ENCODE measurements at places on chromosomes 1 and 21. TPM values are rescaled to one million over a fixed set of nuclear protein-coding genes. Genes with fewer than 3 reads are reported as not detected.

The RGSL1 gene
- polyA plus RNA-seq = not detected

The CYYR1 gene
- polyA plus RNA-seq = not detected

- no peak overlapping the region for H3K4me3 ChIP-seq
- H3K4me1 ChIP-seq = no peaks in the 10 kb centered on the region
- no peak overlapping the region for H3K27ac ChIP-seq
- no peak for DNase-seq
- no peaks in the 10 kb centered on the region for H3K36me3 ChIP-seq
- no peaks in the 10 kb centered on the region for H3K27me3 ChIP-seq
These were observed 218.1 kb upstream of the FAM78B start for GRCh38 chr1:166384948-166385347.

DNA sequence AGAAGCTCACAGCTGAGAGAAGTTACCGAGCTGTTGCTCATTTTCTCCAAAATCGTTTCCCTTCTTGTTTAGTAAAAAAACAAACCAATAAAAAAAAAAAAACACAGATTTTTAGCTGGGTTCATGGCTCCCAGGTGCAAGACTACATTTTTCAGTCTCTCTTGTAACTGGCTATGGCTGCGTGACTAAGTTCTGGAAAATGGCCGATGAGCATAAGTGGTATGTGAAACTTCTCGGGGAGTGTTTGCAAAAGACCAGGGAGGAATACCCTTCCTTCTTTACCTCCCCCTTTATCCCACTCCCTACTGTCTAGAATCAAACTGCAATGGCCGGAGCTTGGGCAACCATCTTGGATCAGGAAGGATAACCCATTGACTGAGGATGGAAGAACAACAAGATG is 38.7 kb upstream of the KANK4 start:
- H3K4me1 ChIP-seq = no peaks in the 10 kb centered on the region
- no peak for DNase-seq
- no peaks in the 10 kb centered on the region for H3K36me3 ChIP-seq
- H3K27me3 ChIP-seq = peaks cover 2% of the 10 kb centered on the region
- no peak overlapping the region for H3K27ac ChIP-seq
- no peak overlapping the region for H3K4me3 ChIP-seq

DNA sequence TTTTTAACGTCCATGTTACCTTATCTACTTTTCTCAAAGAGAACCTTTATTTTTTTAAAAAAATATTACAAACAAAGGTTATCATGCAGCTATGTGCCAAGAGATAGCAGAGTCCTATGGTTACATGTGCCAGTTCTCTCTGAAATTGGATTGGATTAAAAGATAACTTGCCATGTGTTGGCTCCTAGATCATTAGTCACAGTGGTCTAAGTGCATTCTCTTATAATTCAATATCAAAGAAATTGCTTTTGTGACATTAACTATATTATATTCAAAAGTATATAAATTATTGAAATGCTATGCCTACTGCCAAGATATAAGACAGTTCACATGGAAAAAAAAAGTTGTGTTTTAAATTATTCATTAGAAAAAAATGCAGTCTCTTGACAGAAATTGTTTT is 494.2 kb downstream of the NEGR1 start:
- no peak overlapping the region for H3K27ac ChIP-seq
- H3K4me1 ChIP-seq = peaks cover 2% of the 10 kb centered on the region
- no peaks in the 10 kb centered on the region for H3K27me3 ChIP-seq
- no peak overlapping the region for H3K4me3 ChIP-seq

The DDI2 gene
- 1.9 TPM for polyA plus RNA-seq

GRCh38 chr1:217076902-217077301 is 353.7 kb upstream of the ESRRG start:
- no peaks in the 10 kb centered on the region for H3K36me3 ChIP-seq
- DNase-seq = no peak
- no peak overlapping the region for H3K4me3 ChIP-seq
- H3K4me1 ChIP-seq = no peaks in the 10 kb centered on the region

The S100A16 gene
- not detected for polyA plus RNA-seq

DNA sequence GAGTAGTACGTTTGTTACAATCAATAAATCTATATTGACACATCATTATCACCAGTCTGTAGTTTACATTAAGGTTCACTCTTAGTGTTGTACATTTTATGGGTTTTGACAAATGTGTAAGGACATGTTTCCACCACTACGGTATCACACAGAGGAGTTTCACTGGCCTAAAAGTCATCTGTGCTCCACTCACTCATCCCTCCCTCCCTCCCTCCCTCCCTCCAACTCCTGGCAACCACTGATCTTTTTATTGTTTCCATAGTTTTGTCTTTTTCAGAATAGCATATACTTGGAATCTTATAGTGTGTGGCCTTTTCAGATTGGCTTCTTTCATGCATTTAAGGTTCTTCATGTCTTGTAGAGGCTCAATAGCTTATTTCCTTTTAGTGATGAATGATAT is 44.1 kb upstream of the RHOU start:
- no peaks in the 10 kb centered on the region for H3K4me1 ChIP-seq
- H3K27ac ChIP-seq = no peak overlapping the region
- H3K36me3 ChIP-seq = no peaks in the 10 kb centered on the region
- no peak overlapping the region for H3K4me3 ChIP-seq
- DNase-seq = no peak

DNA sequence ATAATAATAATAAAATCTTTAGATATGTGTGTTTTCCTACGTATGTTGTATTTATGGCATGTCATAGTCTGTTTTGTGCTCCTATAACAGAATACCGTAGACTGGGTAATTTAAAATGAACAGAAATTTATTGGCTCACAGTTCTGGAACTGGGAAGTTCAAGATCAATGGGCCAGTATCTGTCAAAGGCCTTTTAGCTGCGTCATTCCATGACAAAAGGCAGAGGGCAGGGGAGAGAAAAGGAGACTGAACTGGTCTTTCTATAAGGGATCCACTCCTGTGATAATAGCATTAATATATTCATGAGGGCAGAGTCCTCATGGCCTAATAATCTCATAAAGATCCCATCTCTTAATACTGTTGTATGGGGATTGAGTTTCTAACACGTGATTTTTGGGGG is 7.1 kb upstream of the SFT2D2 start:
- DNase-seq = no peak
- H3K36me3 ChIP-seq = no peaks in the 10 kb centered on the region
- H3K27me3 ChIP-seq = peaks cover 2% of the 10 kb centered on the region
- H3K4me1 ChIP-seq = no peaks in the 10 kb centered on the region
- H3K27ac ChIP-seq = no peak overlapping the region
- no peak overlapping the region for H3K4me3 ChIP-seq

The S100A7A gene
- not detected for polyA plus RNA-seq

GRCh38 chr1:205435578-205436573 is 14.0 kb upstream of the LEMD1 start:
- no peak overlapping the region for H3K27ac ChIP-seq
- no peaks in the 10 kb centered on the region for H3K36me3 ChIP-seq
- H3K4me3 ChIP-seq = no peak overlapping the region

Measured in immature natural killer cell (primary cell).